ENCODE measurements at places on chromosomes 16 and 17.

- no peak for DNase-seq
These were observed 94.7 kb downstream of the NOG start for GRCh38 chr17:56688151-56688550.

- peak; percentile 95 for DNase-seq
These were observed at the start of gene EFCAB13 for GRCh38 chr17:47323382-47324223. EFCAB13 (plus strand) TSS chr17:47323955; CDS start chr17:47328354, 4,399 bp downstream.

DNA sequence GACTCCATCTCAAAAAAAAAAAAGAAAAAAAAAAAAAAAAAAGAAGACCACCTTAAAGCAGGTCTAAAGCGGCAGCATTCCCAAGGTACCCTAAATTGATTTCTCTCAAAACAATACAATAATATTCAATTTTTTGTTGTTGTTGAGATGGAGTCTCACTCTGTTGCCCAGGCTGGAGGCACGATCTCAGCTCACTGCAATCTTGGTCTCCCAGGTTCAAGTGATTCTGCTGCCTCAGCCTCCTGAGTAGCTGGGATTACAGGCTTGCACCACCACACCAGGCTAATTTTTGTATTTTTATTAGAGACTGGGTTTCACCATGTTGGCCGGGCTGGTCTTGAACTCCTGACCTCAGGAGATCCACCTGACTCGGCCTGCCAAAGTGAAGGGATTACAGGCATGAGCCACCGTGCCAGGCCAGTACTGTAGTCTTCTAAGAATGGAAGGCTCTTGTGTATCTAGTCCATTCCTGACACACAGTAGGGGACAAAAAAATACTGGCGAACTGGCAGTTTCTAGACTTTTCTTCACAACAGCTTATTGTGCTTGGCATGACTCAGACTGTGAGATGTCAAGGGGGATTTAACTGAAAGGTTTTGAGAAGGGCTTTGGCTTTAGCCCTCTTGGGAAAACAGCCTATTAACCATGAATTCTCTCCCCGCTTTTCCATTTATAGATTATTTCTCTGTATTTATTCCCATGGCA is 17.3 kb downstream of the CDR2 start:
- no peak for DNase-seq

GRCh38 chr17:75188614-75189013 is 5.9 kb upstream of the SUMO2 start:
- no peak for DNase-seq

GRCh38 chr16:15492091-15492740 is 57.8 kb downstream of the BMERB1 start:
- DNase-seq, result no peak

GRCh38 chr17:42865638-42866094 is 14.7 kb downstream of the AOC3 start:
- no peak for DNase-seq

DNA sequence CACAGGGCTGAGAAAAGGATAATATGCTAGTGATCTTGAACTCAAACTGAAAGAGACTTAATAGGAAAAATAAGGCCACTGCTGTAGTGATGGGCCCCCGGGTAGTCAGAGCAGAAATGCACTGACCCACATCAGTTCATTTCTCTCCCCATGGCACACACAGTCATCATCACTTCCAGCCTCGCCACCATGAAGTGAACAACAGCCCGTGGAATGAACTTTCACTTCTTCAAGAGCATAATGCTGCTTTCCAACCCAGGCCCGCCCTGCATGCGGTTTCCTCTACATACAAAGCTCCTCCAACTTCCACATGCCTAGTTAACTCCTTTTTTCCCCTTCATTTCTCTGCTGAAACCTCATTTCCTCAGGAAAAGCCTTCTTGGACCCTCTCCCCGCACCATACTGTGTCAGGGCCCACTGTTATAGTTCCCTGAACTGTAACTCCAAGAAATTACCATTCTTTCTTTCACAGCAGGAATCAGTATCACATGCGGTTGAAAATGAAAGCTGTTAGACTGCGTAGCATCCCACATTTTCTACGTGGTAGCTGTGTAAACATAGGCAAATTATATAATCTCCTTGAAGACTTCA is 65.8 kb upstream of the SMIM36 start:
- peak; percentile 90 for DNase-seq

Measured in NCI-H2227 treated with DMSO at 0.1 percent for 48 hours (cell line).